ENCODE measurements at places on chromosomes 4 and X.
A peak's percentile ranks its signal among the peaks of the same experiment; 100 is the strongest.

DNA sequence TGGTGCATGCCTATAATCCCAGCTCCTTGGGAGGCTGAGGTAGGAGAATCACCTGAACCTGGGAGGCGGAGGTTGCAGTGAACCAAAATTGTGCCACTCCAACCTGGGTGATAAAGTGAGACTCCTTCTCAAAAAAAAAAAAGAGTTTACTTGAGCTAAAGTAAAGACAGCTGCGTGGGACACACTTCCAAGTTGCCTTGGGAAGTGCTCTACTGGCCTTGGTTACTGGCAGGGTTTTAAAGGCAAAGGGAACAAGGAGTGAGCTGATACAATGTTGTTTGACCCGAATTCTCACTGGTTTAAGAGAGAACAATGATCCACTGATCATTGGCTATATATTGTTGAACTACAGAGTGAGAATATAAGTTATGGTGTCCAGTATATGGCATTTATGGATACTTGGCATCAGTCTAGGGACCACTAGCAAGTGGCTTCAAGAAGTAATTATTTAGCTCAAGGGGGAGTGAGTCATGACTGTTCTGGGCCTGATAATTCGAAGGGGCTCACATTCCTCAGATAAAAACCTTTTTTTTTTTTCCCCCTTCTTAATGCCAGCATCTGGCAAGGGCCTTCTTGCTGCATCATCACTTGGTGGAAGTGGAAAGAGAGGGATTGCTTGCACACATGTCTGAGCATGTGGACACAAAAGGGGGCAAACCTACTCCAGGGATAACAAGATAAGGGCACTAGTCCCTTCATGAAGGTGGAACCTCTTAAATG is 32.3 kb downstream of the GRK4 start:
- DNase-seq = no peak

- DNase-seq = peak; percentile 19
Measured at GRCh38 chrX:124507246-124507645, 160.9 kb downstream of the SH2D1A start.

- no peak for DNase-seq
Measured at GRCh38 chr4:53208753-53209152, 157.1 kb downstream of the SCFD2 start.

- no peak for DNase-seq
Measured at GRCh38 chrX:916230-916599, 285.6 kb downstream of the SHOX start.

DNA sequence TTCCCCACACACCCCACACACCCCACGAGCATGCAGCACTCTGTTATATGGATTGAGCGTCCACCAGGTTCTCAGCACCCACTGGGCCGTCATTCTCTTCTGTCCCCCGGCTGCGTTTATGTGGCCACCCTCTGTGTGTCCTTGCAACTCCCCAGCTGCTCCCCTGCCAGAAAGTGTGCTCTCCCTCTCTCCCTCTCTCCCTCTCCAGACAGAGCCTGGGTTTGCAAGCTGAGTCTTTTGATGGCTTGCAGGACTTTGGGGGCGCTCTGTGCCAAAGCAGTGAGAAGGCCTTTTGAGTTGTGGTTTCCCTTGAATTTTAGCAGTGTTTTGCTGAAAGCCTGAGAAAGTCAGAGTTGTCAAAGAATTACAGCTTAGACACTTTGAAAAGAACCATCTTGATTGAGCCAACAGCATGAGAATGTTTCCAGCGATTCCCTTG is 173.5 kb downstream of the DCLK2 start:
- DNase-seq = no peak

DNA sequence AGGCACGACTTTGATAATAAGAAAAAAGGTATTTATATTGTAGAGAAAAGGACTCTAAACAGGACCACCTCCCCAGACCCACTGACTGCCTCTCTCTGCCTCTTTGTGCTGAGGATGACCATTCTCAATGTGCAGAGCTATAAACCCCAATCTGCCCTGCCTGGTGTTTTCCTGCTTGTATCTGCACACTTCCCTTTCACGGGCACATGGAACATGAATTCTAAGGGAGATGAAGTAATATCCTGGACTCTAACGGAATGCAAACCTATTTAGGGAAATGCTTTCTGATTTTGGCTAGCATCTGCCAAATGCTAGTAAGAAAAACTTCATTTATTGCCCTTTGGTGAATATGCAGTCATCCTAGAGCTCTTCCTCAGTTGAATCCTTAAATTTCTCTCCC is 2.4 kb downstream of the DIPK2B start:
- no peak for DNase-seq

- DNase-seq = no peak
Measured at GRCh38 chr4:125801924-125802323, 487.2 kb downstream of the FAT4 start.

DNA sequence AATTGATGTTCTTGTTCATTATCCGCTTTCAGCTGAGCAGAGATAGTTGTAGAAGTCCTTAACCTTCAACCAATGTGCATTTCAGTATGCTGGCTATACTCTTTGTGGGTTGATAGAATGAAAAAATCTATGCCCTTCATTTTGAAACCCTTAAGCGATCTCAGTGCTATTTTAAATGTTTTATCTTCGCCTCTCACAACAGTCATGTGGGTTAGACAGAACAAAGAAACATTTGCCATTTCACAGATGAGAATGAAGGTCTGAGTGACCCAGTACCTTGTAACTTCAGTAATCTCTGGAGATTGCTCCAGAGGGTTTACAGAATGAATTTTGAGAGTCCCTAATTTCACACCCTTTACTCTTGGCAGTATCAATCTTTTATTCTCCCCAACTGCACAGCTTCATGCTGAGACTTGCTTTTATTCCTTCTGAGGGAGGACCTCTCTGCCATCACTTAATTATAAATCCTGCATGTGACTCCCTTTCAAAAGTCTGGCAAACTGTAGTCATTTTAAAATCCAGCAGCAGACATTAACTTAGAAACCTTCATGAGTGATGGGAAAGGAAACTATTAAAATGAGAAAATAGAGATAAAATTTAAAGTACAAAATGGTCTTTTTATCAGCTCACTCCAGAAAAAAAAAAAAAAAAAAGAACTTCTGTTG is 921.5 kb downstream of the RAB28 start:
- no peak for DNase-seq

DNA sequence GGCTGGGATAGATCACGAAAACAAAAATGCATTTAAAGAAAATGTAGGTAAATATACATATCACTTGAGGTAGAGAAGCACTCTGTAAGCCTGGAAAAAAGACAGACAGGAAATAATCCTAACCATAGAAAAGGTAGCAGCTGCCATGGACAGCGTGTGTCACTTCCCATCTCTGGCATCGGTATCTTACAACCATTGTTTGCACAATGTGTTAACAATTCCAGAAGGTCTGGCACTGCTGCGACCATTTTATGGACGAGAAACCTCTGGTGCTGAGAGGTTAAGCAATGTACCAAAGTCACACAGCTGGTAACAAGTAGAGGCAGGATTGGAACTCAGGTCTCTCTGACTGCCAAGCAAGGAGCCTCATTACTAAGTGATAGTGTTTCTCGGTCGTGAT is 1.7 kb upstream of the MTNR1A start:
- DNase-seq = no peak

DNA sequence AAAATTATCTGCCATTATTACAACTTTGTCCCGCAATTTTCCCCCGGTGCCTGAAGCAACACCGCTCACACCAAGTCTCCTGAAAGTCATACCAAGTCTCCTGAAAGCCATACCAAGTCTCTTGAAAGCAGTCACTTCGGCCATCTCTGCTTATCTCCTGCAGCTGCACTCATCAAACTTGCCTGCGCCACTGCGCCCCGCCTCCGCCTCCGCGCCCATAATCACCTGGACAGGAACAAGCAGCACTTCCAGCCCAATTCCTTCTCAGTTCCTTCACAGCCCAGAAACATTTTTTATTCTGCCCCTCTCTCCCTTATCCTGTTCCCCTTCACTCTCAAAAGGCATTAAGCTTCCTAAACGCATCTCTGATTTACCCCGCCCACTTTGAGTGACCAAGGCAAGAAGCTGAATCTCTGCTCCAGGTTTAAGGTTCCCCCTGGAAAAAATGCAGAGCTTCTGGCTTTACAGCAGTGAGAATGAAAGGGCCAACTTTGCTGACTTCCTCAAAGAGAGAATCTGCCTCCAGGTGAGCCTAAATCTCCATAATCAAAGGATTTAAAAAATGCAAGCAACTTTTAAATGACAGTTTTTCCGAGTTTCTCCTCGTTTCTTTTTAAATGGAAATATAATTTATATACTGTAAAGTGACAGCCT is 7.7 kb downstream of the GPR50 start:
- no peak for DNase-seq

GRCh38 chr4:131551306-131551705 is 1597.8 kb upstream of the PCDH10 start:
- DNase-seq = no peak

DNA sequence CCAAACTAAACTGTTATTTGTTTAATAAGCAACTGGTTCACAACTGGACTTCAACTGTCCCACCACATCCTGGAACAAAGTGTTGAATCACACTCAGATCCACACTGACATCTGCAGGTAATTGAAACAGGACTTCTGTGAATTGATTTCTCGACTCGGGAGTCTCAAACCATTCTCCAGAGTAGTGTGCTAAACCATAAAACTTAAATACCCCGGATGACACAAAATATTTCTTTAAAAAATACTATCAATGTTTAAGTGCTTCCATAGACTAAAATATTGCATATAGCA is 95.4 kb upstream of the PLAC1 start:
- peak; percentile 31 for DNase-seq

GRCh38 chr4:144788469-144788868 is 142.5 kb downstream of the HHIP start:
- no peak for DNase-seq

DNA sequence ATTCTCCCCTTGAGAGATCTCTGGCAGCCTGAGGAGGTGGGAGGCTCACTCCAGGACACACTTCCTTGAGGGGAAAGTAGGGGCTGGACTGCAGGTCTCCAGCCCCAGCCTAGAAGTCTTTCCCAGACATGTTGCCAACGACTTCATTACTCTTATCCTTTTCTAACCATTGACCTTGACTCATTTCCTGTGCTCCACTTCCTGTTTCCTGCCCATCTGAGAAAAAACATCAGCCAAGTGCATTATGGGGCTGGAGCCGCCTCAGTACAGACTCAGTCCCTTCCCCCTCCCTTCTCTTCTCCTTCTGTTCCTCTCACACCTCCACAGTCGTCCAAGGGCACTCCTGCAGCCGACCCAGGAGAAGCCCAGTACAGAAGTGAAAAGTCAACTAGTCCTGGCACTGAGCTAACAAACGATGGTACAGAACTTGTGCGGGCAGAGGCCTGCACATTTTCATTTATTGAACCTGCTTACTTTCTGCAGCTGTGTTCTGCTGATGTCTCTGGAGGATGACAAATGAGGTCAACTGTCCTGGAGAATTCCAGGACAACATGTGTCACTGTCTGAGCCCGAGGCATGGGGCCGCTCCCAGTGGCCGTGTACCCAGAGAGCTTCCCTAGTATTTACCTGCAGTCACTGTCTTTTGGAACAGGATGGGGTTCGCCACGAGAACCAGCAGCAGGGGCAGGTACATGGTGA is 20.1 kb downstream of the GPR143 start:
- DNase-seq = no peak

DNA sequence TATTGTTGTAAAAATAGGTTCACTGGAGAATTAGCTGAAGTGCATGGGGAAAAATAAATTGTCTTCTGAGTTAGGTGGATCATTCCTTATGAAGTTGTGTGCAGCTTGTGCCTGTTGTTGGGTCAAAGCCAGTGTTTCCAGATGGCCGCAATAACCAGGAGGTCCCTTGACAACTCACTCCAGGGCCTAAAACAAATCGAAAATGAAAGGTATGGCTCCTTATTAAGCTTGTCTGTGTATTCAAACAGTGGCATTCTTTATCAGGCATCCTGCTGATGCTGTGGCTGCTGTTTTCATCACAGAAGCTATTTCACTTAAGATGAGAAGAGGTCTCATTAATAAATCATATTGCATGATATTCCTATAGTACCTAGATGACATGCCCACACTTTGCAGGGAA is 80.2 kb downstream of the GRIA2 start:
- DNase-seq = no peak

DNA sequence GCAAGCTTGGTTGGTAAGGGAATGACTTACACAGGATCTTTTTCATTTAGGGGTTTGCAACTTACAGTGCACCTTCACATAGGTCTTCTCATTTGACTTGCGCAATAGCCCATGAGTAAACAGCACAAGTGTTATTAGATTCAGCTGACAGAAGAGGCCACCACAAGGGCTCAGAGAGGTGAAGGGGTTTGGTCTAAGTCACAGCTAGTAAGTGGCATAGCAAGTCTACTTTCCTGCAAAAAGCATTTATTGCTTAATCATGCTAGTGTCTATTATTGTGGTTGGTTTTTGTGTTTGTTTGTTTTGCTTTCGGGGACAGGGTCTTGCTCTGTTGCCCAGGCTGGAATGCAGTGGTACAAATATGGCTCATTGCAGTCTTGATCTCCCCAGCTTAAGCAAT is 83.3 kb downstream of the SPRY1 start:
- DNase-seq = peak; percentile 42

- peak; percentile 94 for DNase-seq
Measured at GRCh38 chr4:20700007-20700761, at the start of gene PACRGL. PACRGL (plus strand) TSS chr4:20700458; CDS start chr4:20704482, 4,024 bp downstream.

DNA sequence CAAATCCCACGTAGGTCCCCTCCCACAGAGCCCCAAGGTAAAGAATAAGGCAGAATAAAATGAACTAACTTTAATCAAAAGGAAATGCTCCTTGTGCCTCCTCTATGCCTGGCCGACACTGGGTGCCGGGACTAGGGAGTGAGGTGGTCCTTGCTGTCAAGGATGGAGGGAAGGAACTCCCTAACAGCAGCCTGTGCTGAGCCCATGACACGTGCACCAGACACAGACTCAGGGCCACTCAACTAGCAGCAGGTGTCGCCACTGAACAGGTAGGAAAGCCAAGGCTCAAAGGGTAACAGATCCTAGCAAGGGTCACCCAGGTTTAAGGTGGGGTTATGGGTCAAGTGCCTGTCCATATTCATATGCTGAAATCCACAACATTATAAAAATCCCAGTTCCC is 29.2 kb downstream of the MSX1 start:
- peak; percentile 18 for DNase-seq

DNA sequence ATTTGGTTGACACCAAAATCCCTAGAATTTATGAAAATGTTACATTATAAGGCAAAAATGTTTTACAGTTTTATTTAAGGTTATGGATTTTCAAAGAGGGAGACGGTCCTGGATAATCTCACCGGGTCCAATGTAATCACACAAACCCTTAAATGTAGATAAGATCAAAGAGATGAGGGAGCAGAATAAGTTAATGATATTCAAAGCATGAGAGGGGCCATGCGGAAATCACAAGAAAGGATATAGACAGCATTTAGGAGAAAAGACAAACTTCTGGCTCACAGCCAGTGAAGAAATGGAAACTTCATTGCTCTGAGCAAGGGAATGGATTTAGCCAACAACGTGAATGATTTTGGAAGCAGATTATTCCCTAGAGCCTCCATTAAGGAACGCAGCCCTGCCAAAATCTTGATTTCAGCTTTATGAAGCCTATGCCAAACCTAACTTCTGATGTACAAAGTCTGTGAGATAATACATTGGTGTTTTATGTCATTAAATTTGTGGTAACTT is 684.4 kb upstream of the GNPDA2 start:
- no peak for DNase-seq

DNA sequence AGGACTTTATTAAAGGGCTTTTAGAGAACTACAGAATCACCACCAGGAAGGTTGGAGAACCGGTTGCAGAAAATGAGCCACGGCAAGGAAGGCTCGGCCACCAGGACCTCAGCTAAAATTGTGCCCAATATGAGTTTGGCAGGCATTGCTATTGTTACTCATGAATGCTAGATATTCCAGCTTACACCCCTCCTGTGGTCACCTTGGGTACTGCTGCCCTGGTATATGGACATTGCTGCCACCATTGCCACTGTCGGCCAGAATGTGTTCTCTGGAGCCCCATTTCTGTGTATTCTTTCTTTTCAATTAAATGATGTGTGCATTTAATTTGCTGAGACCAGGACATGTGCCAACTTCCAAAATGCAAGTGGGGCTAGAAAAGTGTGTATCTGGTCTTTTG is 626.7 kb upstream of the BOD1L1 start:
- peak; percentile 71 for DNase-seq

All from MCF 10A (cell line).